ENCODE measurements at places on chromosomes 13 and 19.
A peak's percentile ranks its signal among the peaks of the same experiment; 100 is the strongest.

DNA sequence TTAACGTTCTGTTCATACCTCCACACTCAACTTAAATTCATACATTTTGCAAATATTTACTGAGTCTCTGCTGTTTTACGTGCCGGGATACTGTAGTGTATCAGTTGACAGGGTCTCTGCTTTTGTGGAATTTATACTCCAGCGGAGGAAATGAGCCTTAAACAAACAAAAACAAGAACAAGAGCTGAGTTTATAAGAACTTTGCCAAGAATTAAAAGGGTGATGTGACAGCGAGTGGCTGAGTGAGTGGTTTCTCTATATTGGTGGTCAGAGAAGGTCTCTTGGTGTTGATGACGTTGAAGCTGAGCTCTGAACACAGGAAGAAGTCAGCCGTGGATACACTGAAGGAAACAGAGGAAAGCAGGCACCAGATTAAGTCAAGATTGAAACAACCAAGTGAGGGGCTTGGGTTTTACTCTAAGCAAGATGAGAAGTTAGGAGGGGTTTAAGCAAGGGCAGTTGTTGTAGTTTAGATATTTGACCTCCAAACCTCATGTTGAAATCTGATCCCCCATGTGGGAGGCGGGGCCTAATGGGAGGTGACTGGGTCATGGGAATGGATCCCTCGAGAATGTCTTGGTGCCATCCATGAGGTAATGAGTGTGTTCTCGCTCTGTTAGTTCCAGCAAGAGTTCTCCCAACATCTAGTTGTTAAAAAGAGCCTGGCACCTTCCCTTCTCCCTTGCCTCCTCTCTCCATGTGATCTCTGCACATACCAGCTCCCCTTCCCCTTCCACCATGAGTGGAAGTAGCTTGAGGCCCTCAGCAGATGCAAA lies 248.3 kb downstream of the DCLK1 start:
- no peak for DNase-seq

DNA sequence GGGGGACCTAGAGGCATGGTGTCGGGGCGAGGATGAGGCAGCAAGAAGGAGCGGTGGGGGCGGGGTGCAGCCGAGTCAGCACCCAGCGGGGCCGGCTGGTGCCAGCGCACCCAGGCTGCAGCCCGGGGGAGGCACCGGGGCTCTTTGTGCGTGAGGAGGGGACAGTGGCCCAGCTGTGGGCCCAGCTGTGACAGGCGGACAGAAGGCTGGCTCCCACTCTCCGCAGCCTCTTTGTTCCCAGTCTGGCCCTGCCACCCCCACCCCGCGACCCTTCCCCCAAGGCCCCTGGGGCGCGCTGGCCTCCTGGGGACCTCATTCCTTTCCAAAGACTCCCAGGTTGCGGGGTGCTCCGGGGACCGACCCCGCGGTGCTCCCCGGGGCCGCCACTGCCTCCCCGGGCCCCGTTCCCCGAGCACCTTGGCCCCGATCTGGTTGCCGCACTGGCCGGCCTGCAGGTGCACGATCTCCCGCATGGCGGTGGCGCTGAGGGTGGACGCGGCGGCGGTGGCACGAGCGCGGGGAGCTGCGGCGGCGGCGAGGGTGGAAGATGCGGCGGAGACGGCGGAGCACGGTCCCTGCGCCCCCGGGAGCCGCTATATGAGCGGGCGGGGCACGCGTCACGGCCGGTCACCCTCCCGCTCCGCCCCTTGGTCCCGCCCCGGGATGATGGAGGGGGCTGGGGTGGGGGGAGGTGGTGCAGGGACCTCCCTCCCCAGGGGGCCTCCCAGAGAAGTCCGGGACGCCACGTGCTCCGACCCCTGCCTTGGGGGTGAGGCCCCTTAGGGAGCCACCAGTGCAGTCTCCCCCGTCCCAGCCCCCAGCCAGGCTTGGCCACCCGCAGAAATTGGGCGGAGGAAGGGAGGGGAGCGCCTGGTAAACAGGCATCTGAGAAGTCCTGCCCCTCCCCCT lies at the start of gene TUBB4A:
Gene TUBB4A (minus strand): TSS at position 570 of the 909 bp plus-strand sequence. CDS start 97 bp downstream, at position 473.
- no peak for DNase-seq

DNA sequence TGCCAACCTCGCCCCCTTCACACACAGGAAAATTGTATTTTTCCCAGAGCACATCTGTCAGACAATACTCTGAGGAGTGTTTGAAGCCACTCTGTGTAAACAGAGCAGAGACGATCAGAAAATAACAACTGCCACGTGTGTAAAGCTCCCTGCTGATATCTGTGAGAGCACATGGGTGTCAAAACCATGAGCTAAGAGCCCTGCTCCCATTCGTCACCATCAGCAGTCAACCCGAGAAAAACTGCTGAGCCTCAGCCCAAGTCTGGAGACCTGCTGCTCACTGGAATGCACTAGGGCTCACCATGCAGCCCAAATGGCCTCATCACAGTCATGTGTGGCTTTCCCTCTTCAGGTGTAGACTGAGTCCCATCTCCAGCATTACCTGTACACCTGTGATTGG lies 304.1 kb downstream of the FGF14 start:
- DNase-seq, result peak; percentile 90

DNA sequence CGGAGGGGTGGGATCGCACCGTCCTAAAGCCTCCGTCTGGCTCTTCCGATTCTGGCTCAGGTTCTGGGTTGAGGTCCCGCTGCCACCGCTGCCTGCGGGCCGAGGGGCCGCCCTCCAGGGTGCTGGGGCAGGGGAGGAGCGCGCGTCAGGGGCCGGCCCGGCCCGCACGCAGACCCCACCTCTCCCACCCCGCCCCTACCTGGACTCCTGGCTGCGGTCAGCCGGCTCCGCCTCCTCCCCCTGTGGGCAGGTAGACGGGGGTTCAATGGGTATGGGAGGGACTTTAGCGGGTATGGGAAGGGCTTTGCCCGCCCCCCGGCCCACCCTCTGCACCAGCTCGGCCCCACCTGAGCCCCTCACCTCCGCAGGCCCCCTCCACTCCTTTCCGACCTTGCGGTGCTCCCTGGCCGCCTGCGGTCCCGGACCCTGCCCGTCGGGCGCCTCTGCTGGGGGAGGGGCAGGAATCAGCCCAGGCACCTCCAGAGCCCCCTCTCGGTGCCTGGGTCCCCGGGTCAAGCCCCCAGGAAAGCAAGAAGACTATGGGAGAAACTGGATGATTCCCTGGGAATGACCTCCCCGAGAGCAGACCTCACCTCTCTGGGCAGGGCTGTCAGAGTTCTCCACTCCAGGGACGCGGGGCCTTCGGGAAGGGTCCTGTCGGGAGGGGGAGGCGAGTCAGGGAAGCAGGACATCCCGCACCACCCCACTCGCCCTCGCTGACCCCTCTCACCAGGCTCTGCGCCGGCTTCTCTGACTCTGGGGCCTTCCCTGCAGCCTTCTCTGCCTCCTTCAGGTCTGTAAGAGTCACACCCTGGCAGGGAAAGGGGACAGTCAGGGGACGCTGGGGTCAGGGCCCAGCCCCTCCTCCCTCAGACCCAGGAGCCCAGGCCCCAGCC lies 17.0 kb downstream of the EPS8L1 start:
- DNase-seq, result no peak

- DNase-seq, result no peak
Measured at GRCh38 chr19:35732540-35733179, 9.6 kb downstream of the IGFLR1 start.

DNA sequence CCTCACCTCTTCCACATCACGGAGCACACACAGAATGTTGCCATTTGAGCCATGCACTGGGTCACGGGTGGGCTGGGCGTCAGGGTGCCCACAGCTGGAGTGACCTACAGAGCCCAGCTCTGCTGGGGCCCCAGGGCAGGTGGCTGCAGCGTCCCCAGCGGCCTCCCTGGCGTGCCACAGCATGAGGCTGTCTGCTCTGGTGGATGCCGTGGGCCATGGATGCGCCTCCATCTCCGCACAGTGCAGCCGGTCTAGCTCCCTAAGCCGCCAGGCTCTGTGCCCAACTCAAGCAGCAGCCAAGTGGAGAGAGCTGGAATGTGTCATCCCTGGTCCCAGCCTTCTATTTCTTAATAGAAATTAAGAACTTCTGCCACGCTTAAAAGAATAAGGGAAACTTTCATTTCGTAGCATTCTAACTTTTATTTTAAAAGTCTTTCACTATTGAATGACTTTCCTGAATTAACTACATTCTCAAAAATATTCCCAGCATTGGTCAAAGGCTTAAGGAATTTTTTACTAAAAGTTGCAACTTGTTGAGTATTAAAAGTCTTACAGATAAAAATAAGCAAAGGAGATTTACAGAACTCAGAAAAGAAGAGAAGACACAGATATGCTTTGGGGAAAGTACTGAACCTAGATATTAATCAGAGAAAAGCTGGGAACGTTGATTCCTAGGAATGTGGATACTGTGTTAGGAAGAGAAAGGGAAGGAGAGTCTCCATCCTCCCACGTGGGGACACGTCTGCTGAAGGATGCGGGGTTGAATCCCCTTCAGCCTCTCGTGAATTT lies 59.3 kb downstream of the ATP11A start:
- no peak for DNase-seq

DNA sequence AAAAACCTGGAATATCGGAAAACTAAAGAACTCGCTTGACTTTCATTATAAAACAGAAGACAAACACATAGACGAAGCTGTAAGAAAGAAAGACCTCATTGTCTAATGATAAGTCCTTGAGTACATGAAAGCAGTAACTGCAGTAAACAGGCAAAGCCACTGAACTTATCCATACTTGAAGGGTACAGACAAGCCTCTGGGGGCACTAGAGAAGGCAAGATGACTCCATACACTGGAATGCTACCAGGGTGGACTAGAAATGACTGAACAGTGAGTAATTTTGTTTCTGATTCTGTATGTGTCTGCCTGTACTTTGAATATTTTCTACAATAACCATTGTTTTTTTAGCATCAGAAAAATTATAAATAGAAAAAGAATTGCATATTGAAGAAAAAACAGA lies 507.9 kb downstream of the UQCRFS1 start:
- peak; percentile 12 for DNase-seq

DNA sequence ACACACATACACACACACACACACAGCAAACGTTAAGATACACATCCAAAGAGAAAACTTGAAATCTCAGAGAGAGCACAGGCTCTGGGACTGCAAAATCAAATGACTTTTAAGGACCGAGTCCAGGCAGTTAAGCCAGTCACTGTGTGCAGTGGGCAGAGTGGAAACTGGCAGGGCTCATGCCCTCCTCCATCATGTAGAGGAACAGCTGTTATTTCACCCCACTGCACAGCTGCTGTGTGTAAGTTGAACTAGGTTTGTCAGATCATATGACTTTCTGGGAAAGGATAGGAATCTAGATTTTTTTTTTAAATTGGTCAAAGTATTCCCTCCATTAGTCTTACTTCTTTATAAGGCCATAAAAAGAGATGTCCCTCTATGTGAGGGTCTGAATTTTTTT lies 1002.1 kb downstream of the UQCRFS1 start:
- DNase-seq, result no peak

GRCh38 chr13:78401873-78402707 lies 201.3 kb downstream of the POU4F1 start:
- DNase-seq, result no peak

DNA sequence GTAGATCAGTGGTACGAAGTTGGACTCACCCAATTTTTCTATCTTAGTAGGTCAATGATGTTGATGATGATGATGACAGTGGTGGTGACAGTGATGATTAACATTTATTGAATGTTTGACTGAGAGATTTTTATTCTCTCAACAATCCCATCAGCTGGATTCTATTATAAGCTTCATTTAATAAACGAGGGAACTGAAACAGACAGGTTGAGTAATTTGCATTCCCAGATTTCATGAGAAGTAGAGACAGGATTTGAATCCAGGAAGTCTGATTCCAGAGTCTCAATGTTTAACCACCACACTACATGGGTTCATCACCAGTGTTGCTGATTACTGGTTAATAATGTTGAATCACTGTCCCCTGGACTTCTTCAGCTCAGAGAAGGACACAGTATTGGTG lies 168.9 kb downstream of the FLT1 start:
- DNase-seq, result no peak

GRCh38 chr19:3585301-3586126 lies at the start of gene GIPC3:
Gene GIPC3 (plus strand): TSS chr19:3585478. CDS start chr19:3585598, 120 bp downstream.
- DNase-seq, result no peak

DNA sequence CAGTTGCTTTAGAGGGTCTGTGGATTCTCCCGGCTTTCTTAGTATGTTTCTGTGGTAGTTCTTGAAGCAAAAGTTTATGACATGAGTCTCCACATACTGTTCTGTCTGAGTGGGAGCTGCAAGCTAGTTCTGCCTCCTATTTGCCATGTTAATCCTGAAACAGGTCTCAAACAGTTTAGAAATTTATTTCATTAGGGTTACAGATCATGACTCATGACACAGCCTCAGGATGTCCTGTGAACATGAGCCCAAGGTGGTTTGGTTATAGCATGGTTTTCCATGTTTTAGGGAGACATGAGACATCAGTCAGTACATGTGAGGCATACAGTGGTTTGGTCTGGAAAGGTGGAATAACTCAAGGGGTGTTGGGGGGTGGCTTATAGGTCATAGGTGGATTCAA lies 77.5 kb downstream of the FNDC3A start:
- no peak for DNase-seq

- no peak for DNase-seq
Measured at GRCh38 chr19:52936151-52936953, 13.1 kb upstream of the ZNF888 start.

DNA sequence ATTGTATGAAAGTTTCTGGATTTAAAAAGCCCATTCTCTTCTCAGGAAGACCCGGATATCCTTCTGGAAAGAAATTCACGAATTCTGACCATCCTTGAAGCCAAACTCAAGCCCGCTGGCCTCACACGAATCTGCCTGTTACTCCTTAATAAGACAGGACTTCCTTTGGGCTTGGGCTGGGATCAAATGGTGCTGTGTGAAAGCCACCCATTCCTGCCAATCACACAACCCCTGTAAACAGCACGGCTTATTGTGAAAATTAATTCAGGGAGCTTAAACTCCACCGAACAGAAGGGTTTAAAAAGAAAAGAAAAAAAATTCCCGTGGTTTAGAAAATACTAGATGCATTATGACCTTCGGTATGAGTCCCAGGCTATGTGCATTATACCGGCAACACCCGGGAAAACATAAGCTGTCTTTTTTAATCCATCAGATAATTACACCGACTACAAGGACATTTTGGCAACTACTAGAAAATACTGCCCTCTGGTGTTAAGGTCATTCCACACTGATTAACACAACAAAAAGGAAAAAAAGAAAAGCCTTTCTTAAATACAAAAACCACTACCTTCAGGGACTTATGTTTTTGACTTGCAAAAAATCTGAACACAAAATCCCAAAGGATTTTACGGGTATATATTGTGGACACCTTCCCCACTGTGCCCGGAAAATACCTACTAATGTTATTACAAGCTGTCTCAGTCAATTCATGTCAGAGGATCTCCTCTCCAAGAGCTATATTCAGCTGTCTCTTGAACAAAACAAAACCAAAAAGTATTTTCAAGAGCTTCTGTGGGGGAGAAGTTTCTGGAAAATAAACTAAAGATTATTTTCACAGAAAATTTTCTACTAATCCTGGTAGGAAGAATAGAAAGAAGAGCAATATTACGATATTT lies 76.0 kb upstream of the LSM14A start:
- peak; percentile 57 for DNase-seq

Data from NCI-H345 (cell line).